Breast epithelium (tissue), 4 donors: ENCODE measurements at places on chromosomes 4 and X.

- DNase-seq, result no peak
These were observed 561 bp downstream of the IRAK1 start for GRCh38 chrX:154019061-154019621.

DNA sequence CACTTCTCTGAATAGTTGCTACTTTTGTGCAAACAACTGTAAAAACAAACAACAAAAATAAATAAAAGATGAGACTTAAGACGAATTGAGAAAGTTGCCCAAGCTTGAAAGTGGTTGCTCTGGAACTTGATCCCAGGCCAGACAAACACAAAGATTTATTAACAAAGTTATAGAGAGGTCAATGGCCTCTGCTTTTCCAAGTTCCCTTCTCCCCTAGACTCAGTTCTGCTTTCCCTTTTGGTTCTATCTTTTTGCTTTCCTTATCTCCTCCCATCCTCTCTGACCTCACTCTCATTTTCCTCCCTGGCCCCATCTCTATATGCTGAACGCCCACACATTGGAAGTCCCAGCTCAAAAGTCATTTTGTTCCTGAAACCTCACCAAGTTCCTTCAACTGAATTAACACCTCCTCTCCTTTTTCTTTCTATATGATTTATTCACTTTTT lies 82.7 kb downstream of the MXRA5 start:
- DNase-seq, result no peak

DNA sequence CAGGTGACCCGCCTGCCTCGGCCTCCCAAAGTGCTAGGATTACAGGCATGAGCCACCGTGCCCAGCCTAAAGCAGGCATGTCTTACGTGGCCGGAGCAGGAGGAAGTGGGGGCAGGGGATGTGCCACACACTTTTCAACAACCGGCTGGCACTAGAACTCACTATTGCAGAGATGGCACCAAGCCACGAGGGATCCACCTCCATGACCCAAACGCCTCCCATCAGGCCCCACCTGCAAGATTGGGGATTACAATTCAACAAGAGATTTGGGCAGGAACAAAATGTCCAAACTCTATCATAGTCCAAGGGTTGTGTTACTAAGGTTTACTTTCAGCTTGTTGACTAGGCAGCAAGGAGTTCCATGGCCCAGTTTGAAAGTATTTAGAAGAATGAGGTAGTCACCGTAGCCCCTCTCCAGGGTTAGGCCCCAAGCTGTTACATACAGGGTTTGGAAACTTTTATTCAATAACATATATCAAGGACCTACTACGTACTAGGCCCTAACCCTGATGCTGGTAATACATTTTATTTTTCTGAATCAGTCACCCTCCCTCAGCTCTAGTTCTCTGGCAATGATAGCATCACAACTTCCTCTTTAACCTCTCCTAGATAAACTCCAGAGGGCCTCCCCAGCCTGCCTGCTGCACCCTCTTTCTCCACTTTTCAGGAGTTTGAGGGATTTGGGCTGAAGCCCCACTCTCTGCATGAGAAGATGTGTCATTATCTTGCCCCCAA lies 18.0 kb upstream of the TBC1D14 start:
- DNase-seq, result no peak

DNA sequence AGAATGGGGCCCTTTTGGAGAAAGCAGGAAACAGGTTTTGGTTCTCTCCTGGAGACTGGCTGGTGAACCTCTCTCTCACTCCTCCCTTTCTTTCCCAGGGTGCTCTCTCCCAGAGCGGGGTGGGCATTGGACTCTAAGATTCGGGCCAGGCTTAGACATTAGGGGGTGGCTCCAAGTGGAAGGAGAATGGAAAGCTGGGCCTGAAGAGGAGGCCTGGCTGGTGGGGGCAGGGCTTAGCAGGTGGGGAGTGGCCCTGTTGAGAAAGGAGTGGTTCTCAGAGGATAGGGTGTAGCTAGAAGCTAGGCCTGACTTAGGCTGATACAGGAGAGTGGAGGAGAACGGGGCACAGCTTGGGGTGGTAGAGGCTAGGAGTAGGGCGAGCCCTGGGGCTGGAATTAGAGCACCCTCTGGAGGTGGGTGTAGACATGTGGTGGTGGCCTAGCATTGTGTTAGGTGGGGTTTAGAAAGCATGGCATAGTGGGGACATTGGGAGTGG lies 5.7 kb downstream of the PLP2 start:
- DNase-seq, result no peak

- DNase-seq, result no peak
These were observed 72.4 kb upstream of the MSANTD1 start for GRCh38 chr4:3176367-3177229.

DNA sequence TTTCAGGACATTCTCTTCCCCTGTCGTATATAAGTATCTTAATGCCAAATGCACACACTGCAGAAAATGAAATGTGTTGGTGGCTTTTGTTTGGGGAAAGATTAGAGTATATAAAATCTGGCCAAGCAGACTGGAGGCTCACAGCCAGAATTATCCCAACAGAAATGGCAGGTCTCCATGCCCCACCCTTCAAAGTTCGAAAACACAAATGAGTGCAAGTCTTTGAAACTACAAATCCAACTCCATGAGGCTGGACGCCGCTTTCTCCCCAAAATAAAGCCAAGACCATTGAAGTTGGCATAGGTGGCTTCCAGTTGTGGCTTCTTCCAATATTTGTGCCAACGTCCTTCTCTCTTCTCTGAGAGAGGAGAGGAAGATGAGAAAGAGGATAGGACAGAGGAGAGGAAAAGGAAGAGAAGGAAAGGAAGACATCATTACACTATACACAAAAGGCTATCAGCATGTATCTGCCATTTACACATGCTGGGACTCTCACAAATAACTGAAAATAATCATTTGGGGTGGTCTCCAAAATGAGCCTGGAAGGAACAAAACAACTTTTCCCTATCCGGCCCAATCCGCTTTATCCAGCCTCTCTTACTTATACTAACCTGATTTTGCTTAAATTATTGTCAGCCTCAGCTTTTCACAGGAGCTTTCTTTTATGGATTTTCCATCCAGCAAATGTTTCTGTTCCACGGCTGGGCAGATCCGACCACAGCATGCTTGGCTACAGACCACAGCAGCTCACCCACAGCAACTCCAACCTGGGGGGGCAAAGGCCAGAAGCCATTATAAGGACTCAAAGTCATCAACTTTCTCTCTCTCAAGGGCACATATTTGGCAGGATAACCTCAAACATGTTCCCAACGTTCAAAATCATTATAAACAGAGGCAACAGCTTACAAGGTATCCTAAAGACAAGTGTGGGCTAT lies 71.7 kb downstream of the APBB2 start:
- DNase-seq, result peak; percentile 67

DNA sequence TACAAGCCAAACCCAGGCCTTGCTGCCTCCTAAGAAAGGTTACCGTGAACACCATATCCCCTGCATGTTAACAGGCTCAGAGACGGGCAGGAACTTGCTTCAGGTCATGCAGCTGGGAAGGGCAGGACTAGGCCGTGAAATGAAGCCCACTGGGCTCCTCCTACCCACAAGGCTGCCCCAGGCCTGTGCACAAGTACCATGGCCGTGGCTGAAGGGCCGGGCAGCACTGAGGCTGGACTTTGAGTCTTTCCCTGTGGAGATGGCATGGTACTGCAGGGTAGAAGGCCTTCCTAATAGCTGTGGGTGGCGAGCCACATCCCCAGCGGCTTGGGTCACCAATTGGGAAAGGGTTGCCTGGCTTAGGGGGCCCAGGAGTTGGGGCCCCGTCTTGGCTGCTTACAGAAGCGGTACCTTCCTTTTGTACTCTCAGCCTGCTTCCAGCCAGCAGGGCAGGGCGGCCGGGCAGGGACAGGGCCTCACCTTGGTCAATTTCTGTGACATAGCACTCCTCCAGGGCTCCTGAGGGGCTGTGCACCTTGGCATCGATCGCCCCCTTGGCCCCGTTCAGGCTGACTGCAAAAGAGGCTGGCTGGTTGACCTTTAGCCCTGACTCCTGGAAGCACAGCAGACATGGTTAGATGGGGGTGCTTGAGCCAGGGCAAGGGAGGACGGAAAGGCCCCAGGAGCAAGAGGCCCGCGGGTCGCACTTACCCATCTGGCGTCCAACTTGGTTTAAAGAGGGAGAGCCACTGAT lies 23.8 kb downstream of the FLNA start:
- DNase-seq, result no peak

- no peak for DNase-seq
These were observed 69.4 kb upstream of the KIT start for GRCh38 chr4:54588404-54588803.

- DNase-seq, result no peak
These were observed 10.7 kb downstream of the USP9X start for GRCh38 chrX:41095908-41096307.

GRCh38 chr4:149708513-149709130 lies 107.0 kb downstream of the IQCM start:
- no peak for DNase-seq

DNA sequence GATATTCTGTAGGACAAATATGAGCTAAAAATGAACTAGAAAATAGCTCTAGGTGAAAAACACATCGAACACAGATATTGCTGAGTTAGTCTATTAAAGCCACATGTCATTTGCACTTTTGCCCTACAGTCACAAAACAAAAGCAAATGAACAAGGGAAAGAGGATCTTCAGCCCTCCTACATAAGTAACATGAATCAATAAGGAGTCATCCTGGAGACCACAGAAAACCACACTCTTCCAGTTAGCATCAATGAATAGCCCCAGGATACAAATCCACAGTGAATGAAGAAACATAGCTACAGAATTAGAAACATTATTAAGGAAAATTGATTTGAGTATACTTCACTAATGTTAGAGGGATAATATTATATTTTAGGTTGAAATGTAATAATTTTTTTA lies 311.4 kb downstream of the MAPK10 start:
- DNase-seq, result no peak

- DNase-seq, result no peak
These were observed 241.8 kb downstream of the GALNTL6 start for GRCh38 chr4:172055046-172055445.

- DNase-seq, result no peak
These were observed at the start of gene EREG for GRCh38 chr4:74364652-74365491. TSS of gene EREG (plus strand) at chr4:74365145. CDS start at chr4:74365309, 164 bp downstream.

DNA sequence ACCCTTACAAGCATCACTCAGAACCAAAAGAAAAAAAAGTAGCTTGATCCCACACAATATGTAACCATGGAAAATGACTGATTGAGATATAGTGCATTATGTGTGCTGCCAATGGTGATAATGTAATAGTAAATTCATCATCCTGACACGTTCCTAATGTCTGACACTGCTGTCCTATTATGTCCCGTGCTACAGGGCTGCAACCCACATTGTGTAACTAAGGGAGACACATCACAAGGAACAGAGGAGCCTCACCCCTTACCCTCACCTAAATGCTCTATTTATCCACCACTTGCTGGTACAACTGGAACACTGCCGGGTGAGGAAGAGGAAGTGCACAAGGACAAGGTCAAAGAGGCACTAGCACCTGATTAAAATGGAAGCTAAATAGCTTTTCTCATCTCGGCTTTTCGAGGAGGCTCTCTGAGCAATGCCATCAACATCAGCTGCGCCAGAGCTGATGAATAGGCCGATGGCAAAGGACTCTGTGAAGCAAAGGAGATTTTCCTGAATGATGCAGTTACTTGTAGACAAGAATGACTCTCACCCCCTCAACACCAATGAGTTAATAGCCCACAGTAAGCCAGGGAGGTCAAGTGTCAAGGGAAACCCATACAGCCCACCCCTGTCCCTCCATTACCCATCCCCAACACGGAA lies 181.6 kb downstream of the HNRNPD start:
- no peak for DNase-seq

DNA sequence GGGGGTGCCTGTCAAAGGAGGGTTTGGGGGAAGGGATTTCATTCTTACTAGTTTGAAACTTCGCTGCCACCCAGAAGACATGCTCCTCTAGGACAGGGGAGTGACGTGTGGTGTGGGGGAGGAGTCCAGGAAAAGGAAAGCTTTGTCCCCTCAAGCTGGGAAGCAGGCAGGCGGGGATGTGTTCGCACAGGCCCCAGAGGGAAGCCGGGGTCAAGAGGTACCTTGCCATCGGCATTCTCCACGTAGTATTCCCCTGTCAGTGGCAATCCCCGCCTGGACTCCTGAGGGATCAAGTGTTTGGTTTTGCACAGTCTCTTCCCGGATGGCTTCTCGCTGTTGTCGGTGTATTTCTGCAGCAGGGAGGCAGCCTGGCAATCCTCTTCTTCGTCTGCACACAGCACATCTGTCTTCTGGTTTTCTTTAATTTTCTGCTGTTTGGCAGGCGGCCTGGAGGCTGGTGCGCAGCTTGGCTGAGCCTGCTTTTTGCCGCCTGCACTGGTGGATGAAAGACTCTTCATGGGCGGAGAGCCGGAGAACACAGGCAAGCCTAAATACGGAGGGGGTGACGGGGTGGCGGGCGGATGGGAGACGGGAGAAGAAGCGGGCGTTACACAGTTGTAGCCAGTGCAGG lies 35.1 kb downstream of the BCOR start:
- no peak for DNase-seq

DNA sequence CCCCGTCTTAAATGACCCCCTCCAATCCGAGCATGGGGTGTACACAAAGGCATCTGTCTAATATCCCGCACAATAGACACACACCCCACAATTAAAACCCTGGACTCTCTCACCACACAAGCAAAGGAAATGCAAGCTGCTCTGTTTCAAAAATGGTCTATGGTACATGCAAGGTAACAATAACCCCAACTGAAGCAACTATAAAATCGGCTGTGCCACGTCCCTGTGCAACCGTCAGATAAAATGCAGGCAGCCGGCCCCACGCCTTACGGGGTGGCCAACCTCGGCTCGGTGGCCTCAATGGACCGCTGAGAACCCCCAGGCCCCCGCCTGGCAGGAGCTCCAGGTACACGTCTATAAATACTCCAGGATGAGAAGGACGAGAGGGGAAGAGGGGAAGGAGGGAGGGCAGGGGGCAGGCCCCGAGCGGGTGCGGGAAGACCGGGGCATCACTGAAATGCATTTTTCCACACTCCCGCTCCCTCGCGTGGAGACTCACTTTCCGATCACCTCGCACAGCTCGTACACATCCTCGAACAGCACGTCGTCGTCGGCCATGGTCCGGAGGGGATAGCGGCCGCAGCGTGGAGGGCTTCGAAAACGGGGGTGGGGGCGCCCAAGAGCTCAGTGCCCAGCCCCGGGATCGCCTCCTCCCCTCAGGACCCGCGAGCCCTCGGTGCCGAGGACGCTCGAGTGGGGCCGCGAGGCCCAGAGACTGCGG lies 763 bp downstream of the CASK start:
- no peak for DNase-seq

DNA sequence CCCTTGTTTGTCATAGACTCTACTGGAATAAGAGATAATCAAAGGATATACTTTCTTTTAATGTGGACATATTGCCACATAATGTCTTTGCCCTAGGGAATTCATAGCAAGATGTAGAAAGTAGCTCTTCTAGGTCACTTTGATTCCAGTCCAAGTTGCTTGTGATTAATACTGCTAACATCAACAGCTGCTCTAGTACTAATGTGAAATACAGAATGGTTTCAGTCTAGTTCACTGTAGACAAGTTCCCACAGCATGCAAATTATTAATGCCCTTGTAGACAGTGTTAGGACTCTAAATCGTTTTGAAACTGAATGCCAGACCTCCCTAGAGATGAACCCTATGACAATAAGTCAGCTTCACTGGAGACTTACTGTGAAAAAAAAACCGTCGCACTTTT lies 494.6 kb upstream of the ATOH1 start:
- no peak for DNase-seq
